GOT3 (cell line): ENCODE measurements at places on chromosomes 12 and 14.

DNA sequence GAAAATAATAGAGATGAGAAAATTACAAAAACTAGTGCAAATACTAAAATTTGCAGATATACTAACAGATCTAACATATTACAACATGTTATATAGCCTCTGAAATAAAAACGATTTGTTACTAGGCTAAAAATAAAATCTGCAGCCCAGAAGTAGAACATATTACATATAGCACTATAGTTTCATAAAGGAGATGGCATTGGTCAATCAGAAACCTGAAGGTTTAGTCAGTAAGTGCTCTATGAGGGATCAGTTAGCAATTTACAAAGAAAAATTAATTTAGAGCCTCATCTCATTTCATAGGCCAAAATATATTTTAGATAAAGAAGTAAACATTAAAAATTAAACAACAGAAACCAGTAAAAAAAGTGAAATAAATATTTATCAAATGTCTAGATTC lies 41.0 kb downstream of the IFNG-AS1 start:
- DNase-seq = no peak

GRCh38 chr14:31137214-31137889 lies 70.2 kb downstream of the HECTD1 start:
- no peak for DNase-seq

DNA sequence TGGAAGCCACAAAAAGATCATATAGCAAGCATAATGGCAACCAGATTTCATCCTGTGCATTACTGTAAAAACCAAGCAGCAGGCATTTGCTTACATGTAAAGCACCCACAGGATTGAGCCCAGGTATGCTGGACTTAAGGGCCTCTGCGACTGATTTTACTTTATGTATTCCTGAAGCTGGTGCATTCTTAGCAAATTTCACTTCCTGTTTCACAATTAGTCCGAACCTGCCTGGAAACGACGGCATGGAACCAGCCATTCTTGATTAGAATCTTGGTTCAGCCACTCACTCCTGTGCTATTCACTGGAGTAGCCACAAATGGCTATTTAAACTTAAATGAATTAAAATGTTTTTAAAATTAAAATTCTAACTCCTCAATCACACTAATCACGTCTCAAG lies 239.2 kb downstream of the NUAK1 start:
- no peak for DNase-seq

GRCh38 chr12:66956300-66956699 lies 277.4 kb upstream of the GRIP1 start:
- DNase-seq = no peak

DNA sequence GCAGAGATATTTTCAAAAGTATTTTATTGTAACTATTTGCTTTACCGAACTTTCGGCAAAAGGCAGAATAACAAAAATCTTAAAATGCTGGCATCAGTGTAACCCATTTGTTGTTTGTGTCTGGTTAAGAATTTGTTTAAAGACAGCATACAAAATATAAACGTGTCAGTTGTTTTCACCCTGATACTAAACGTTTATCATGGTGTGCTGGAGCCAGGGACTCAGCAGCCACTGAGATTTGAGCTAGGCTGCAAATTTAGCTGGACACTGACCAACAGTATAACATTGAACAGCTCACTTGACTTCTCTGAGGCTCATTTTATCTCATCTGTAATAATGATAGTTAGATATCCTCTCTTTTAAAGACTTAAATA lies 183.7 kb downstream of the TMTC3 start:
- no peak for DNase-seq
